ENCODE measurements at places on chromosomes 11 and 22.

DNA sequence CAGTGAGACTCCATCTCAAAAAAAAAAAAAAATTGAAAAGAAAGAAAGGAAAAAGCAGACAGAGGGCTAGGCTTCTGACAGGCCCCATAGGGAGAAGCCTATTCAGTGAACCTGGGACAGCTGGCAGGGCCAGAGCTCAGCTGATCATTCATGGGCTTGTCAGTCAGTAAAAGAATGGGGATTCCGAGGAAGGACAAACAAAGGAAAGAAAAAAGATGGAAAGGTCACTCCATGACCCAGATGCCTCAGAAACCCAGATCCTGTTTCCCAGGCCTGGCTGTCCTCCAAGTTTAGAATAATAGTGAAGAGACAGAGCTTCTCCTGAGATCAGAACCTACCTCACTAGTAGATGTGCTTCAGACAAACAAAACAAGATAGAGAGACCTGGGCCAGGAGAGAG lies 34.3 kb upstream of the ASPHD2 start:
- no peak for DNase-seq

DNA sequence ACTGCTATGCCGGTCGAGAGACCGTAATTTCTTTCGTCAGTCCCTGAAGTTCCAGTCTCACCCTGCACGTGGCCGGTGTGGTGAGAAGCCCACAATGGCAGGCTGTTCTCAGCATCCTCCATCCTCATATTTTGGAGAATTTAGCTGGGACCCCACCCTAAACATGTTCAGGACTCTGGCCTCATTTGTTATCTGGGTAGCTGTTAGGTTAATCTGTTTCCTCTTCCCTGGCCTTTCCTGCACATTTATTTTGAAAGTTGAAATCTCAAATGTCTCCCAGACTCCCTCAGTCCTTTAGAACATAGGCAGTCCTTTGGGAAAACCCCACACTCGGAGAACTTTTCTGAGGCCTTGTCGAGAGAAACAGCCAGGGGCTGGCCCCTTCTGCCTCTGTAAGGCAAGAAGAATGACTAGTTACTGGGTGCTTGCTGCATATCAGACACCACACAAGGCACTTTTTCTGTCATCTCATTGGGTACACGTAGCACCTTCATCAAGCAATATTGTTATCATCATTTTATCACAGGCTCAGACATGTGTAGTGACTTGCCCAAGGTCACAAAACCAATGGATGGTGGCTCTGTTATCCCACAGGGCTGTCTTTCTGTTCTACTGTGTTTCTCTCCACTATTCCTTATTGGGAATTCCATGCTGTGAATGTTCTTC lies 109.3 kb upstream of the CRYBB3 start:
- no peak for DNase-seq

GRCh38 chr11:19196432-19196831 lies 5.4 kb downstream of the CSRP3 start:
- no peak for DNase-seq

GRCh38 chr11:105164208-105164607 lies 24.6 kb upstream of the CARD18 start:
- no peak for DNase-seq

DNA sequence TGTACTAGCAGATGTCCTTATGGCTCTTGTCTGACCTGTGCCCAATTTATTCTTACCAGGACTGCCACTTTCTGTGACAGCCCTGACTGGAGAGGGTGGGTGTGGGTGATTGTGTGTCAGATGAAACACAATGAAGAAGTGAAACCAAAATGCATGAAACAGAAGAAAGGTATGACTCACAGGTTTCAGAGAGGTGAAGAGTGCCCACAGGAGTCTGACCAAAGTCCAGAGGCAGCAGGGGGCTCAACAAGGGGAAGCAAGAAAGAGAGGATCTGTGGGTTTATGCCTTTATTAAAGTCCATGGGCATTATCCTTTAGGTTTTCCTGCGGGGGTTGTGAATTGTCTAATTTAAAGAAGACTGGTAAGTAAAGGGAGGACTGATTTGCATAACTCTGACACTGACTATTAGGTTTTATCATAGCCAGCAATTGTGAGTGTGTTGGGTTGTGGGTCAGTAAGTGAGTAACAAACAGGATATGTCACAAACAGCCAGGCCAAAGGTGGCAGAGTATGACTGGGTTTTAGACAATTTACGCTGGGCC lies 3.9 kb upstream of the OR4C6 start:
- DNase-seq: no peak

DNA sequence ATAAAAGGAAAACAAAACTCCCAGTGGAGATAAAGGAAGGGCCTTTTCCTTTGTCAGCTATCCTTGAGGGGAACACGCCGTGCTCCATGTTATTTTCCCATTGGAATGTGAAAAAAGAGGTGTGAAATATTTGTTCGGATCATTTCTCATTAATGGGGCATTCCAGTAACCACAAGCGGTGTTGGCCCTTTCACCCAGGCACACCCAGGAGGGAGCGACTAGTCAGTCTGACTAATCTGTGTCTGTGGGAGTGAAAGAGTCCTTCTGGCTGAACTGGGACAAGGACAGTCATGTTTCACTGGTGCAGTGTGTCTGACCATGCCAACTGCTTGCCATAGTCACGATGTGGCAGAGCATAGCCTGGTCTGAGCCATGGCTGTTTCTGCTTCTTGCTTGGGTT lies 13.0 kb upstream of the MYEOV start:
- DNase-seq: no peak

DNA sequence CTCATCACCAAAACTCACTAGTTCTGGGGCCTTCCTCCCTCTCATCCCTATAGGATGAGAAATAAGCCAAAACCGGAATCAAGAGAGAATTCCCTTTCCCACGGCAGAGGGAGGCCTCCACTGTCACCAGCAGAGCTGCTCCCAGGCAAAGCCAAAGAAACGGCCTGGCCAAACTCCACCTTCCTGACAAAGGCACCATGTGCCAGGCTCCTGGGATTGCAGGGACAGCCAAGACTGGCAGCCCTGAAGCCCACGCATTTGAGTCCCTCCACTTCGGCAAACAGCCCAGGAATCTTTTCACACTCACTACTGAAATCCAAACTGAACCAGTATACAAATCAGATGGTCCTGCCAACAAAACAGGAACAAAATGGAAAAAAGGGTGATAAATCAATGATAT lies 6.1 kb downstream of the SMCO4 start:
- DNase-seq: no peak

DNA sequence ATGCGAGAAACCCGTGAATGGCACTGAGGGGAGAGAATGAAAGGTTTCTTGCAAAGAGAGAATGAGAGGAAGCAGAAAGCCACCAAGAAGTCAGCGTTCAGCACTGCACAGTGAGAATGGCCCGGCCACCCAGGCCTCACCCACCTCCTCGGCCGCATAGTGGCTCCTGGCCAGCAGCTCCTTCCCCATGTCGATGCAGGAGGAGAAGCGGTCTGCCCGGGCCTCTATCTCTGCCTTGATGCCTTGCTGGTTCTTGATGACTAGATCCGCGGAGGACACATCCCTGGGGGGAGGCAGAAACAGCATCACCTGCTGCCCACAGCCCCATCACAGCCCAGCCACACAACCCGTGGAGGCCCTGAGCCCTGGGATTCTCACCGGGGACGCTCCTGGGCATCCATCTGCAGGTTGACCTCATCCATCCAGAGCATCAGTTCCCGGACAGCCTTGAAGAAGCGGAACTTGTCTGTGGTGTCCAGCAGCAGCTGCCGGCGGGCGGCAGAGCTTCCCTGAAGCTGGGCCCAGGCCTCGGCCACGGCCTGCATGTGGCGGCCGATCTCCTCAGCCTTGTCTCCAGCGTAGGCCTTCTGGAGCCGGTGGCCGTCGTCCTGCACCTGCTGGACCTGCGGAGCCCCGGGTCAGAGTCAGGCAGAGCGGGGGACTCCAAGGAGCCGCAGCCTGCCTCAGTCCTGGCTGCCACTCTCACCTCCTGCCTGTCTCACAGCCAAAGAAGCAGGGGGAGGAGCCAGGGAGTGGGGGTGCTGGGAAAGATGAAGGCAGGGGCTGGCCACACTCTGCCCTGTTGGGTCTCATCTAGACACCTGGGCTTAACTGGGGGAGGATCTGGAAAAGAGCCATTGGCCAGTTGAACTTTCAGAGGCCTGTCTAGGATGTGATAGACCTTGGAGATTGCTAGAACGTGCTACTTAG lies 12.2 kb upstream of the RBM4B start:
- no peak for DNase-seq

DNA sequence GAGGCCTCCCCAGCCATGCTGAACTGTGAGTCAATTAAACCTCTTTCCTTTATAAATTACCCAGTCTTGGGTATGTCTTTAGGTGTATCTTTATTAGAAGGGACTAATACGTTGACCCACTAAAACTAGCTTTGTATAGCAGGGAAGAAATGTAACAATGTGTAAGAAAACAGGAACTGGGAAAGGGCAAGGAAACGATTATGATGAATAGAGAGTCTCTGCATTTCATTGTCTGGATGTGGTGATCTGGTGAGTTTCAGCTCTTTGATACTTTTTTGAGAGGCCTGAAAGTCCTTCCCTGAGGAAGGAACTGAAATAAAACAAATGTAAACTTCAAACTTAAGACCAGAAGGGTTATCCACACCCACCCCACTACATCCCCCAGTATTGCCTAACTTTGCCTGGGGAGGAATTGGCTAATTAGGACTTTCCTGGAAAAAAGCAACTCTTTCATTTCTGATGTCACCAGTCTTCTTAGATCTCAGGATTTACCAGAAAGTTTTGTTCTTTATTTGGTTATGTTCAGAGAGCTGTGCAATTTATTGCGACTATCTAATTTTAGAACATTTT lies 119.0 kb downstream of the LDLRAD3 start:
- DNase-seq: no peak

DNA sequence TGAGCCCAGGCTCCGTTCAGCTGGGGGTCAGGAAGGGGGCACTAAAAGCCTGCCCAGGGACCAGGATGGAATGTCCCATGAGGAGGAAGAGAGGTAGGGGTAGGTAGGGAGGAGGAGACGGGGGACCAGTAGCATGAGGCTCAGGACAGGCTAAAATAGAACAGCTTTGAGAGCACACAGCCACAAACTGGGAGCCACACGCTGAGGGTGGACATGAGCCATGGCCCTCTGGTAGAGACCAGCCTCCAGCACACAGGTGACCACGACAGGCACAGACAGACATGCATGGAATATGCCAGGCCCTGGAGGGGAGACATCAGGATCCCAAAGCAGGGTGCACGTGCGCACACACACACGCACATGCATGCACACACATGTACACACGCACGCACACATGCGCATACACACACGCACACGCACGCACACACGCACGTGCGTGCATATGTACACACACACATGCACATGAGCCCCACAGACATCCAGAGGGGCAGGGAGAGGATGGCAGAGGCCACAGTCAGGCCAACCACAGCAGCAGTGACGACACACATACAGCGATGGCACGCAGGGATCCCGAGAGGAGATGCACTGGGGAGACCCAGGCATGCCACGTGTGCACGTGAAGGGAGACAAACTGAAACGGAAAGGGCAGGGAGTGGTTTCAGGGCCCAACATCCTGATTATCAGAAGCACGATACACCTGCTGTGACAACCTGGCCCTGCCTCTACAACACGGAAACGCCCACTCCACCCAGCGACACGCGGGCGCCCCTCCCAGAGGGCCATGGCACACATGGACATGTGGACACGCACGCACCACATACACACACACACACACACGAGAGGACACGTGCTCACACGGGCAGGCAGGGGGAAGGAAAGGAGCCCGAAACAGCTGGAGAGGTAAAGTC lies 25.7 kb downstream of the LRRC10B start:
- no peak for DNase-seq

DNA sequence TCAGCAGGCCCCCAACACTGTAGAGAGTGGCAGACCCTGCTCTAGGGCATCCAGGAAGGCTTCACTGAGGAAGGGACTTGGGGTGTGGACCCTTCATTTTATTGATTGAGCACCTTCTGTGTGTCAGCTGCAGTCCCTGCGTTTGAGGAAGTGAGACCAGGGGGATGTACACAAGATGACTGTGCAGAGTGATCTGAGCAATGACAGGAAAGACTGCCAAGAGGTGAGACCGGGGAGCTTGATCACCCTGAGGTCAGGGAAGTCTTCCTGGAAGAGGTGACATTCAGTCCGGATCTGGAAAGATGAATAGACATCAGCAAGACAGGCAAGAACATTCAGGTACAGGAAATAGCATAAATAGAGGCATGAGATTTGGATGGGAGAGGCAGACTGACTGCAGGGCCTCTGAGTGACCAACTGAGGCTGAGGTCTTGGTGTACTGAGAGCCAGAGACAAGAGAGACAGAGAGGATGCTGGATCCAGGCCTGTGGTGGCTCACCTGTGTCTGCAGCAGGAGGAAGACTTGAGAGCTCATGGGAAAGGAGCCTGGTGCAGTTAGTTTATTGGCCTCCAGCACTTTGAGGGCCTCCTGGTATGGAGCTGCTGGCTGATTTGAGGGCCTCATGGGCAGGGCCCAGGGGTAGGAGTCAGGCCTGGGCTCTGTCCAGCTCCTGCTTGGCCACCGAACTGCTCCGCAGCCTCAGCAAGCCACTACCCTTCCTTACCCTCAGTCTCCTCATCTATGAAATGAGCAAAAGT lies 5.2 kb downstream of the DGAT2 start:
- no peak for DNase-seq

- DNase-seq: no peak
These were observed 30.8 kb downstream of the MRTFA start for GRCh38 chr22:40605761-40606160.

GRCh38 chr11:119415966-119416365 lies 7.0 kb downstream of the THY1 start:
- no peak for DNase-seq

GRCh38 chr22:46984751-46985506 lies 222.5 kb downstream of the TBC1D22A start:
- no peak for DNase-seq

GRCh38 chr22:50437511-50438304 lies 37.1 kb downstream of the SBF1 start:
- no peak for DNase-seq

- no peak for DNase-seq
These were observed 297.7 kb upstream of the CCDC90B start for GRCh38 chr11:83583757-83584366.

- DNase-seq: no peak
These were observed 120.0 kb downstream of the KCNQ1 start for GRCh38 chr11:2564588-2565425.

GRCh38 chr11:3861683-3862082 lies 6.2 kb downstream of the STIM1 start:
- DNase-seq: no peak

GRCh38 chr22:43910178-43910695 lies 13.4 kb upstream of the PNPLA3 start:
- DNase-seq: no peak

DNA sequence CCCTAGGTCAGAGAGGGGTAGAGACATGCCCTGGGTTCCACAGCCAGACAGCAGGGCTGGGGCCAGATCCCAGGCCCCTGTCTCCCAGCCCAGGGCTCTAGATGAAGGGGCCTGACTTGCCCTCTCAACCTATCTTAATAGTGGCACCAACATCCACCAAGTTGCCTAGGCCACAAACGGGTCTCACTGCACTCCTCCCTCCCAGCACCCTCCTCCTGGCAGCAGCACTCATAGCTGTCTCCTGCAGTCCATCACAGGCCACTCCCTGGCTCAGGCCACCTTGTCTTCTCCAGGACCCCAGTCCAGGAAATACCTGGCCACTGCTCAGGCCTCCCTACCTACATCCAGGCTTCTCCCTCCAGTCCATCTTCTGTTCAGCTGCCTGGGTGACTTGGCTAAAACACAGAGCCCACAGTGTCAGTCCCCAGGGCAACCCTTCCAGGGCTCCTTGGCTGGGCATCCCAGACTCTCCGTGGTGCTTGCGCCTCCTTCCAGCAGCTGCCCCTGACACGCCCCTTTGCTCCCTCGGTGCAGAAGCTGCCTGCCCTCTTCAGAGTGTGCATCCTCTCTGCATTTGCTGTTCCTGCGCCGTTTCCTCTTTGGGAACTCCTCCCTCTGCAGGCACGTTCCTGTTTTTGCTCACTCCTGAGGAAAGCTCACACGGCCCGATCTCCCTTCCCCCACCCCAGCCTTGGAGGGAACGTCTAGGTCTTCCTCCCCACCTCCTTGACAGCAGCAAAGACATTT lies 40.5 kb downstream of the LRRC32 start:
- no peak for DNase-seq

Measured in NCI-H1436 treated with DMSO at 0.1 percent for 48 hours (cell line).